ENCODE measurements at places on chromosomes 5 and 9. TPM values are rescaled to one million over a fixed set of nuclear protein-coding genes. Genes with fewer than 3 reads are reported as not detected.

Gene CDH6
- total RNA-seq = 7.4 TPM

- no peak for DNase-seq
Measured at GRCh38 chr5:153158608-153159007, 331.9 kb upstream of the GRIA1 start.

DNA sequence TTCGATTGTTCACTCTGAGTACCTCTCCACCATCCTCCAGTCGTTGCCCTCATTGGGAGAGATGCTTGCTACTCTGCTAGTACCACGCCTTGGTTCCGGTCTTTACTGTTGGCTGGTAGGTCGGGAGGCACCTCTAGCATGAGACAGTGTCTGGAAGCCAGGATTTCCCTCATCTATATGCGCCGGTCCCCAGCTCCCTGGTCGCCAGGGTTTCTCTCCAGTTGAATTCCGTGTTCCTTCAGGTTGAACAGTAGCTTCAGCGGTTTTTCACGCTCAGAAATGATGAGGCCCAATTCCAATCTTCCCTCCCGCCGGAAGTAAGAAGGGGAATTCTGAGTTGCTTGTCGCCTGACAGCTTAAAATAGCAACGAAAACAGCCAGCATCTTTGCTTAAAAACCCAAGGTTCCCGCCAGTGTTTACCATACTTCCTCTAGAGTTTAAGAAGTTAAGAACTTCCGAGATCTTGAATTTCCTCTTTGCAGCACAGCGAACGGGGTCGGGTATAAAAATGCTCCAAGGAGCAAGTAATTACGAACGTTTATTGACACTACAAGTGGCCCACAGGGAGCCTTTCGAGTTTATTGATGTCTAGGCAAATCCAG, 1.3 kb upstream of the ST8SIA4 start:
- no peak for DNase-seq

Gene PRRC2B
- 162 TPM for total RNA-seq

Gene CDH9
- total RNA-seq = 0.16 TPM

GRCh38 chr9:123761905-123762605, 167.9 kb downstream of the DENND1A start:
- DNase-seq = peak; percentile 45

GRCh38 chr5:135429301-135430134, 17.6 kb downstream of the DCANP1 start:
- DNase-seq = peak; percentile 92

Gene STPG3
- not detected for total RNA-seq

DNA sequence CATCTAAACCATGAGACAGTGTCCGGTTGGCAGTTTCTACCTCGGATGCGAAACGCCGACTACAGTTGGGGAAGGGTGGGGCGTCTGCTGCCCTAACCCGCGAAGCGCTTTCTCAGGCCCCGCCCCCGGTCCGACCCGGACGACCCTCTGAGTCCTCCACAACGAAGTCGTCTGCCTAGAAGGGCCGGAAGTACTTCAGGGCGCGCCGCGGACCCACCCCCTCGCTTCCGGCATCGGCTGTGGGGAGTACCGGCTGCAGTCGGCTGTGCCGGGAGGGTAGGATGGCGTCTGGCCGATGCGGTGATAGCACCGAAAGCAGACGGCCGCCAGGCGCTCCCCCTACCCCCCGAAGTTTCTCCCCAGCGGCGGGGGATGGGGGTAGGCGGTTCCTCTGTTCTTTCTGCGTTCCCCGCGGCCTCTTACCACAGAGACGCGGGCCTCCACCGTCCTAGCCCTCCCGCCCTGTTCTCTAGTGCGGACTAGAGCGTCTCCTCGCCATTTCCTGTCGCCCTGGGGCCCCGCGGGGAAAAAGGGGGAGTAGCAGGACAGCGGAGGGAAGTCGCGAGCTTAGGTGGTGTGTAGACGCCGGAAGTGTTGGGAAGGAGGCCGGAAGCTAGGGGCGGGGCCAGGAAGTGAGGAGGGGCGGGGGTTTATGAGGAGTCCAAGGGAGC, at the start of gene TRIM41:
Gene TRIM41, plus strand, starts transcription at position 224 of the 671 bp plus-strand sequence. CDS start 719 bp downstream, outside the sequence.
- peak; percentile 98 for DNase-seq

DNA sequence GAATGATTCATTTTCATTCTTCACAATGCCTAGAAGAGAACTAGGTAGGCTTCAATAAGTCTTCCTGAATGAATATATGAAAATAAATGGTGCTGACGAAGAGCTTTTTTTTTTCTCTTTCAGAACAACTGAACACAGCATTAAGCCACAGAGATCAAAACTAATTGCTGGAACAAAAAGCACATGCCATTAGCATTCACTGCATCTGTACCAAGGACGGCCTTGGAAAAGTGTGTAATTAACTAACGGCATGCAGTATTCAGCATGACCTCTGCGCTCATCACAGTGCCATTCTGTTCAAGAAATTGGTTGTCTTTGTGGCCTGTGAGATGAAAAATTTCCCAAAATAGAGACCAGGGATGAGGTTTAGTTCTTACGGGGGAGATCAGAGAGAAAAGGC, 99.3 kb downstream of the NUDT12 start:
- DNase-seq = no peak

GRCh38 chr9:130451509-130452388, 7.0 kb downstream of the ASS1 start:
- DNase-seq = peak; percentile 97

Gene NUTM2F
- total RNA-seq = not detected

Measured in fibroblast of the aortic adventitia (primary cell).